Esophagus squamous epithelium (tissue), 5 donors: ENCODE measurements at places on chromosomes 16 and 17.

- DNase-seq = no peak
Measured at GRCh38 chr17:19905502-19905901, 37.8 kb upstream of the ULK2 start.

- DNase-seq = no peak
Measured at GRCh38 chr17:68425979-68426378, 31.3 kb downstream of the WIPI1 start.

GRCh38 chr17:80415626-80416137, 715 bp downstream of the ENDOV start:
- no peak for DNase-seq

- no peak for DNase-seq
Measured at GRCh38 chr16:59192551-59193199, 458.6 kb upstream of the GOT2 start.

- DNase-seq = no peak
Measured at GRCh38 chr16:81537721-81538561, 93.3 kb downstream of the CMIP start.

GRCh38 chr17:49093131-49093530, 39.4 kb upstream of the B4GALNT2 start:
- DNase-seq = no peak

- no peak for DNase-seq
Measured at GRCh38 chr17:4583782-4584100, 588 bp upstream of the SMTNL2 start.
